ENCODE measurements at places on chromosomes 3 and 15.

DNA sequence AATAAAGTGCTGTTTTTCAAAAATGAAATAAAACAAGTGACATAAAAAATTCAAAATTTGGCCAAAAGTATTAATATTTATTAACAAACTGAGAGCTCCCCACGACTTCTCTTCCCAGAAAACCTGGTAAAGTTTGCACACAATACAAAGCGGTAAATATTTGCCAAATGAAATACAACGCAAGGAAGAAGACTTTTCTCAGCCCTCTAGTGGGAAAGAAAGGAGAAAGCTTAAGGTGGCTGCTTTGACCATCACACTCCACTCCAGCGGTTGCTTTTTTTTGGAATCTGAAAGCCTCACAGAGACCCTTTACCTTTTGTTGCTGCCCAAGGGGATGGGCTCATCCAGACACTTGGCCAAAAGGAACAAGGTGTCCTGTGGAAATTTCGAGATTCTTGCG lies 1.1 kb upstream of the GK5 start:
- no peak for DNase-seq

DNA sequence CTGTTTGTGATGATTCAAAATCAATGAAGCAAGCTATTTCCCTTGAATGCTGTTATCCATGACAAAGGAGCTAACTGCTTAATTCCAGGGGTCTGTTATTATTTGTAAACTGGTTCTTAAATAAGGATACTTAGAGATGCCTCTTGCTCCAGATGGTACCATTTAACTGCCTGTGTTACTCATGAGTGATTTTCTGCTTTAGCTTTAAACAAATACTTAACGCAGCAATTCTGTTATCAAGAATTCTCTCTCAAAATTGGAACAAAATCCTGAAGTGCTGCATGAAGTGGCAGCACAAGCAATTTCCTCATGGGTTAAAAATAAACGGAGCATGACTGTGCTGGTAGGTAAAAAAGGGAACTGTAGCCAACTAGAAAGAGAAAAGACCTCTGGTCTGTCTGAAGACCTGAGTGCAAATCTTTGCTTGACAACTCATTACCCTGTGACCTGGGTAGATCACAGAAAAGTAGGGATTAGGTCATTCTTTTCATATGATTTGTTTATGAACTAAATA lies 62.5 kb upstream of the GBE1 start:
- DNase-seq = no peak

DNA sequence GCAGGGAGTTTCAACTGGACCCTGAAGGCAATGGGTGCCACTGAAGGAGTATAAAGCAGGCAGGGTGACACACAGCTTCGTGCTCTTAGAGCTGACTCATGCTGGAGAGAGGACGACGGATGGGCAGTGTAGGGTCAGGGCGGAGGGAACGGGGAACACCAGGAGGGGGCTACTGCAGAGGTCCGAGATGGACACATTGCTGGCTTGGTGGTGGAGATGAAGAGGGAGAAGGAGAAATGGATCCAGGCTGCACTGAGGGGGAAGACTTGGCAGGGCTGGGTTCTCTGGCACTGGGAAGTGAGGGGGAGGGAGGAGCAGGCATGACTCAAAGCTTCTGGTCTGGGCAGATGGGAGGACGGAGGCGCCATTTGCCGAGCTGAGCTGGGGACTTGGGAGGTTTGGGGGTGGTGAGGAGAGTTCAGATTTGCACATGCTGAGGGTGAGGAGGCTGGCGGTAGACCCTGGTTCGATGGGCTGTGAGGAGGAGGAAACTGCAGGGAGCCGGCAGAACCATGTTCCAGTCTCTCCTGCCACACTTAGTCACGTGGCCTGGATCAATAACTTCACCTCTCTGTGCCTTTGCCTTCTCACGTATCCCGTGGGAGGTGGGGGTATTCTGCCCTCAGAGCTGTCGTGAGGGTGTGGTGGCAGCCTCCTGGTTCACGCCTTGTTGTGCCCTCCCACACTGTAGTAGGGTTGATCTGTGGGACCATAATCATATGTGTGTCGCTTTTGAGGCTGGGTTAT lies 4.6 kb upstream of the KCTD6 start:
- no peak for DNase-seq

- no peak for DNase-seq
Measured at GRCh38 chr3:32447865-32448400, 54.7 kb downstream of the CMTM6 start.

DNA sequence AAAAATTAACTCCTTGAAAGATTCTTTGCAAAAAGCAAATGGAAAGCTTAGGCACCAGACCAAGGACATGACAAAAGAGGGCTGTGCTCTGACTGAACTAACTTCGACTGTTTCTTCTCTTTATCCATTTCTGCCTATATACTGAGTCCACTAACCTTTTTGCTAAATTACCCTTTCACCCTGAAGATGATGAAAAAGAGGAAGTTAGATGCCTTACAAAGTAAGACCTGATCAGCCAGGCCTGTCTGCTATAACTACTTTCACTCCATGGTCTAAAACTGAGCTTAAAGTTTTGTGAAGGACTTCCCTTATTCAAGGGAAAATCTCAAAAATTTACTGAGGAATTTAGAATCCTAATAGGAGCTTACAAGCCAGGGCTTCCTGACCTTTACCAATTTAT lies 6.2 kb upstream of the IGSF10 start:
- DNase-seq = no peak

DNA sequence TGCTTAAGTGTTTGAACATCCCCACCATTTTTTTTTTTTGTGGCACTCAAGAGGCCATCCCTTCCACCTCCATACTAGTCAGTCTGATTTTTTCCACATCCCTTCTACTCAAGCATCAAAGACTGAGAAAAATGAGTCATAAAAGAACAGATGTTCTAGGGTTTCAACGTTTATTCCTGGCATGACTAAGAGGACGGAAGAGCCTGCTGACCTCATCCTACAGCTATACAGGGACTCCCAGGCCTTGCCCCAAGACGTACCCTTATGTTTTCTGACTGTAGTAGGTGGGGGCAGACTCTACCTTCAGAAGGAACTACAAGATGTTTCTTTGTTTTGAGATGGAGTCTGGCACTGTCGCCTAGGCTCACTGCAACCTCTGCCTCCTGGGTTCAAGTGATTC lies 3.3 kb upstream of the ITPKA start:
- no peak for DNase-seq

GRCh38 chr3:66378256-66378655 lies 122.6 kb downstream of the LRIG1 start:
- peak; percentile 43 for DNase-seq

GRCh38 chr15:58430224-58430787 lies 1.5 kb upstream of the LIPC start:
- no peak for DNase-seq

GRCh38 chr3:15197340-15198029 lies 8.6 kb upstream of the CAPN7 start:
- no peak for DNase-seq

DNA sequence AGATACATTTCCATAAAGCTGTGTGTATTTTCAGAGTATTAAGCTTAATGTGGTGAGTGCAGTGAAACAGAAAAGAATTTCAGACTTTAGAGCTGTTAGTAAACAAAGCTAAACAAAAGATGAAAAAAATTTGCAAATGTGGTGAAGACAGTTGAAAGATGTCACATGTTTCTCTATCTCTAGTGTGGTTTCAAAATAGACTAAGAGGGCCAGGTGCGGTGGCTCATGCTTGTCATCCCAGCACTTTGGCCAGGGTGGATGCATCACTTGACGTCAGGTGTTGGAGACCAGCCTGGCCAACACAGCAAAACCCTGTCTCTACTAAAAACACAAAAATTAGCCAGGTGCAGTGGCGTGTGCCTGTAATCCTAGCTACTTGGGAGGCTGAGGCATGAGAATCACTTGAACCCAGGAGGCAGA lies 466.0 kb upstream of the NR2F2 start:
- DNase-seq = peak; percentile 42

- DNase-seq = no peak
Measured at GRCh38 chr15:57582090-57582489, 9.6 kb upstream of the MYZAP start.

DNA sequence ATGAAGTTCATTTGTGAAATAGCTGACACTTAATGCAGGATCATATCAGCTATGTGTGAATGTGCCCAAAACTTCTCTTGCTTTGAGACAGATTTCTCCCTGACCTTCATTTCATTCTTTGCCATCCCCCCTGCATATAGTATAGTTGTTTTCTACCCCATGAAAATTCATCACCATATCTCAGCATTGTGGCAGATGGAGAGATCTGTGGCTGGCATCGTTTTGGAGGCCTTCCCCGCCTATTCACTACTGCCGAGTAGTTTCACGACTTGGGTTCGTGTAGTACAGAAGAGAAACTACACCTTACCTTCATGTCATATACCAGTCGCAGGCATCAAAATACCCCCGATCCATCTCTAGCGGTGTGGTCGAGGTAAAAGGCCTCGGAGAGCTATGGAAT lies 66.2 kb upstream of the SELENOK start:
- no peak for DNase-seq
